ENCODE measurements at places on chromosomes 12 and 14.

DNA sequence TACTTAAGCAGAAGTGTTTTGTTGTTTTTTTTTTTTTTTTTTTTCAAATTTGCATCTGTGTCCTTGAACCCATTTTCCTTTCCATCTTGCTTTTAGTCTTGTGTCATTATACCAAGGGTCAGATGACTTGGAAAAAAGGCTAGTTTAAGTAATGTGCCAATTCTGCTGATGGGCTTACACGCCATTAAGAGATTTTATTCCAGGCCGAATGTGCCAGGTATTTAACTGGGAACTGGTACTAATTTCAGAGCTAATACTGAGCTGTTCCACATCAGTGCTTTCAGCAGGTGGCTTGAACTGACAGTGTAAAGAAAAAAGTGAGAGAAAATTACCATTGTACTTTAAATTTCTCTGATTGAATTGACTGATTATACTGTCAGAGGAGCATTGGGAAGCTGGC lies 224.9 kb downstream of the NPAS3 start:
- DNase-seq, result no peak

- no peak for DNase-seq
Measured at GRCh38 chr14:95338436-95338835, 18.7 kb upstream of the CLMN start.

DNA sequence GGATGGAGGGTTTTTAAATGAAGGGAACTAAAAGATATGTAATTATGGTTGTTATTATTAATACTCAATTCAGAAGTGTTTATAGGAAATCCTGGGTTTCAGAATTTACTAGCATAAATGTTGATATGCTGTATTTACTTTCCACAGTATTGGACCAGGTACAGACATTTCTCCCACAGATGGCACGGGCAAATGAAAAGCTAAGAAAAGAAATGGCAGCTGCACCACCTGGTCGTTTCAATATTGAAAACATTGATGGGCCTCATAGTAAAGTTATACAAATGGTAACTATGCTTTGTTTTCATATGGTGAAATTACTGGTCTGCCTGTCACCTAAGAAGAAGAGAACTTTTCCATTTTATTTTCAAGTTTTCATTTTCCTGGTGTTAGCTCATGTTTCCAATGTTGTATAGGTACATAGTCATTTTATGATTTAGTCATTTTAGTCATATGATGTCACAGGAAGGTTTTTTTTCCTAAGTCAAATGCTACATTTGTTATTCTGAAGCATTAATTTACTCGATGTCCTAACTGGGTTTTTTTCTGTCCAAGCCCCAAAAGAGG lies 5.5 kb downstream of the NOPCHAP1 start:
- DNase-seq, result no peak

DNA sequence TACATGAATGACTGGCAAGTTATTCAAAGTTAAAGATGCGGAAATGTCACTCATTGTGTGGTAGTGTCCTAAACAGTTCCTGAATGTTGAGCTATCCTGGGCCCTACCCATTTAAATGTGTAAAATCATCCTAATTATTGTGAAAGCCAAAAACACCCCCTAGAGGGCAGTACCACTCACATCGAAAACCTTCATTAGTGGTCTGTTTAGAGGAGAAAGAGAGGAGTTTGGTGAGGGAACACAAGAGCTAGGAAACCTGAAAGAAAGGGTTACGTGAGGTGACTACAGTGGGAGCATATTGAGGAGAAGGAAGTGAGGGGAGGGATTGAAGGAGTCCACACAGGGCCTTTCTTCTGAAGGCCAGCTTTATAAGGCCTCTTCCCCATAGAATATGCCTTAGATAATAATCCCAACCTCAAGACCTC lies 2.5 kb upstream of the TEP1 start:
- no peak for DNase-seq

GRCh38 chr12:102300824-102301461 lies 103.3 kb upstream of the PMCH start:
- DNase-seq, result no peak

- no peak for DNase-seq
Measured at GRCh38 chr12:123472438-123472849, 14.5 kb downstream of the SNRNP35 start.

DNA sequence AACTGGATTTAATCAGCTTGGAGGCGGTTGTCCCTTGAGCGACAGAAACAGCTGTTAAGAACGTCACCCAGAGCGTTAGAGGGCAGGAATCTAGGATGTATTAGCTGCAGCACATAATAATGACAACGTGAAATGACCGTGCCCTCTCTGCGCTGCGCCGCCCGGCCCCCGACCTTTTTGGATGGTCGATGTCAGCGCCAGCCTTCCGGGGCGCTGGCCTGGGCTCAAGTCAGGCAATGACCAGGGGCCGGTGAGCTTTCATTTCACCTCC lies 427 bp upstream of the TMEM120B start:
- peak; percentile 72 for DNase-seq

- no peak for DNase-seq
Measured at GRCh38 chr14:77917491-77918201, 117.7 kb downstream of the ADCK1 start.

DNA sequence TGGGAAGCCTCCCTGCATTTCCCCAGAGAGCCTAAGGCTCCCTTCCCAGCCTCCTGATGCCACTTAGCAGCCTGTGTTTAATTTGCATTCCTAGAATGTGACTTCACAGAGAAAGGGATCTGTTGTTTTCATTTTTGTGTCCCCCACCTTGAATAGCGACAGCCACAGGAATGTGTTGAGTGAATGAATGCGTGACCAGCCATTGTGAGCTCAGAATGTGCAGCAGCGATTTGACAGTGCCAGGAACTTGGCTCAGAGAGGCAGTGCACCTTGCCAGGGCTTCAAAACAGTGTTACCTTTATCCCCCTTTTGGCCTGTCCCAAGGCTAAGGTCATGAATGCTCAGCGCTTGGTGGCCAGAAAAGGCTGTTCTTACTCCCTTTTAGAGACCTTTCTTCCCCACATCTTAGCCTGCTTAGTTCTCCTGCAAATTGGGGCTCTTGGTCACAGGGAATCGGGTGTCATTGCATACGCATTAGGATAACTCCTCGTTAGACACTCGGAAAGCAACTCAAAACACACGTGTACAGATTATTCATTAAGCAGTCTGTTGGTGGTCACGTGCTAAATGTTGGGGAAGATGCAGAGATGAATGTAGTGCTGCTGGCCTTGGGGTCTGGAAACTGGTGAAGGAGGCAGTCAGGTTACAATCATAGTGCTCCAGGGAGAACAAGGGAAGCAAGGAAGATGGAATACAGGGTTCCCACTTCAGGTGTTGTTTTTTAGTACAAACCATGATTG lies 9.8 kb downstream of the NTF3 start:
- peak; percentile 76 for DNase-seq

- no peak for DNase-seq
Measured at GRCh38 chr14:65241125-65241752, 138.9 kb upstream of the MAX start.

DNA sequence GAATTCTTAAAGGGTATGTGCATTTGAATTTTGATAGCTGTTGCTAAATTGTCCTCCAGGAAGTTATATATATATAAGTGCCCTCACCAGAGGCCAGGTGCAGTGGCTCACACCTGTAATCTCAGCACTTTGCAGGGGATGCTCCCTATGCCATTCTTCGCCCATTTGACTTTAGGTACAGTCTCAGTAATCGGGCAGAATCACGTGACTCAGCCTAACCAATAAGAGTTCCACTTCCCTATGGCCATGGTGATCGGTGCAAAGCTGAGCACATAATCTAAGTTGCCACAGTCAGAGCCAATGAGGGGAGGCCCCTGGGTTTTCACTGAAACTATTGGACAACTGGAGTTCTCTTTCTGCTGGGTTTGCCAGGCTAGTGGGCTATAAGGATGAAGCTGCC lies 274.6 kb upstream of the TBX3 start:
- no peak for DNase-seq

DNA sequence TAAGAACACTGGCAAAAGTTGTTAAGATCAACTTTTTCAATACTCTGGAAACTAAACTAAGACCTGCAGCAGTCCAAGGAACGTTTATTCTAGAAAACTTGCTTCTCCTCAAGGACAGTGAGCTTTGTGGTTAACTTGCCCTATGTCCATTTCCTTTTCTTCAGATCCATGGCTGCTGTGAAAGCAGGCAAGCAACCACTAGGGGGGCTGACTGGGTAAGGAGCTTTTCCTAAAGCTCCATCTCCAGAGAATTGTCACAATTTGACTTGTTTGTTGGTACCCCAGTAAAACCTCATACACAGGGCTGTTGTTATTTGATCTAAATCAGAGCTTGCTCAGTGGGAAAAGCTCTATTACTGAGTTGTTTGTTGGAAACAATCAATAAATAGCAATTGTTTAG lies 10.1 kb upstream of the RPL10L start:
- DNase-seq, result no peak

DNA sequence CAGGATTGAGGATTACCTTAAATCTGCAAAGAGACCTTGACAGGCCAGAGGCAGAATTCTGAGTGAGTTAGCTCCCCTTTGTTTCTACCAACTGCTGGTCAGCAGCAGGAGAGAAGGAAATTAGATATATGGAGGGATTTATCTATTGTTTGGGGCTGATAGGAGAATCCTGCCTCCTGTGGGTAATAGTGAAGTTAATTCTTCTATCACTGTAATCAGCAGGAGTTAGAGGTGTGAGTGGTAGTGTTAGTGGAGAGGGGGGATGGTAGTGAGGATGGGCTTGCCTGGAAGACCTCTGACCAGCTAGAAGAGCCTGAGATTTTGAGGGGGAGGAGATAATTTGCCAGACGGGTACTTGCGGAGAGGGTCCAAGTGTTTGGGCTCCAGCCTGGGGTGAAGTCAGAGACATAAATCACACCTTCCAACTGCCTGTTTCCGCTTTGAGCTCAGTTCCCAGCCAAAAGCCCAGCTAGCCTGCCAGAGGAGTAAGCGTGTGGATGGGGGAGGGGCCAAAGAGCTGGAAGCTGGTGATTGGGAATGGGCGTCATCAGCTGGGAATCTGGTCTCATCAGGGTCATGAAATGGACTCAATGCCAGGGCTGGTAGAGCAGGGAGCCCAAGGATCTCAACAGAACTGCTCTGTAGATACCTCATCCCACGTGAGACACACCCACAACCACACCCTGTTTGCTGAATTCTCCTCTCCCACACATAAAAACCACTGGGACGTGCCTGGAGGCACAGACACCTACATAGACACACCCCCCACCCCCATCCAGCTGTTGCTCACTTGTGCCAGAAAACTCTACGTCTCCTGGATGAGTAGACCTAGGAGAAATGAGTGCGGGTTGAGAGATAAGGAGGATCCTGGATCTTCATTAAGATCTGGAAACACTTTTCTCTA lies 13.1 kb upstream of the ITGA5 start:
- DNase-seq, result peak; percentile 78

- DNase-seq, result no peak
Measured at GRCh38 chr12:107616941-107617340, 68.7 kb upstream of the PWP1 start.

GRCh38 chr14:92719421-92719820 lies 29.0 kb downstream of the LGMN start:
- no peak for DNase-seq

GRCh38 chr14:58171090-58171489 lies 19.1 kb upstream of the ARMH4 start:
- peak; percentile 48 for DNase-seq

DNA sequence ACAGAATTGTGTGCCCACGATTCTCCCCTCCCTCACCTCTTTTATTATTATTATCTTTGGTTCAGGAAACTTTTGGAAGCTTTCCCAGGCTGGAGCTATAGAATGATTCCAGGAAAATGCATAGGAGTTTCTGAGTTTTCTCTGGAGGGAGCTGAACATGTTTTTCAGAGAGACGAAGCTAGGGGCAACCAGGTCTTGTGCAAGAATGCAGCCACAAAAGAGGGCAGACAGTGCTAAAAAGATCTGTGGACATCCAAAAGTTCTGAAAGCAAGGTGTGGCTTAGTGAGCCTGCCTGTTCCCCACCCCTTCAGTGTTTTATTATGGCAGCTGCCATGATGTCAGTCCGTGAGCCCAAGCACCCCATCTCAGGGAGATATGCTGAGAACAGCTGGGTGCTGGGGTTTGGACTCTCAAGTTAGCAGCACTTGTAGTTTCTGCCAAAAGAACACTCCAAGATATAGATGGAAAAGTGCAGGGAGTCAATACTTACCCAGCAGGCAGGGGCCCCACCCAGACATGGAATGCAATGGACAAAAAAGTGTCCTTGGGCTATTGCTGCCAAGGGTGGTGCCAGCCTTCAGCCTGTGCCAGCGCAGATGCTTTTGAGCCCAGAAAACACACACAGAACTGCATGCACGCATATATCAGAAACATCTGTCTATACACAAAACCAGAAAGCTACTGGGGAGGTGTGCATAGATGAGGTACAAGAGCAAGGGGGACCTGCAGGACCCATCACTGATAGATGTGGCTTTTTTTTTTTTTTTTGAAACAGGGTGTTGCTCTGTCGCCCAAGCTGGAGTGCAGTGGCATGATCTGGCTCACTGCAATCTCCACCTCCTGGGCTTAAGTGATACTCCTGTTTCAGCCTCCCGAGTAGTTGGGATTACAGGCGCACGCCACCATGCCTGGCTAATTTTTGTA lies 17.0 kb upstream of the IRF2BPL start:
- peak; percentile 59 for DNase-seq

- DNase-seq, result no peak
Measured at GRCh38 chr12:47910486-47910885, 5.7 kb upstream of the VDR start.

- DNase-seq, result peak; percentile 50
Measured at GRCh38 chr14:61602733-61603077, 92.6 kb upstream of the HIF1A start.

- peak; percentile 43 for DNase-seq
Measured at GRCh38 chr12:109762071-109762672, 48.5 kb downstream of the FAM222A start.

DNA sequence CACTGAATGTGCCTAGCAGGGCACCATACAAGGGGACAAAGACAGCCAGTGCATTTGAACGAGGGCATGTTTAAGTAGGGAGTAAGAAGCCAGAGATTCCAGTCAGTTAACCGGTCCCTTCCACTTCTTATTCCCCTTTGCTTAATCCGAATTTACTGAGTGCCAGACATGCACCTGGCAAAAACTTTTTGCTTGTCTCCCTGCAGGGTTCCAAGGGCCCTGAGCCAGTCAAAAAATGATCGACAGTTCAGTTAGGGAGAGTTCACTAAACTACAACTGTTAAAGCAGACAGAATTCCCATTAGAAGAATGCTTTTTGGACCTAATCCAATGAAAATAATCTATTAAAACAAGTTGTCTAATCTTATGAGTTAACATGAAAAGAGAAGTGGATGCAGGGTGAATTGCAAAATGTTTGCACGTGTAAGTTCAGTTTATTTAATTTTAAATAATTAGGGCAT lies 193.8 kb downstream of the TMTC2 start:
- no peak for DNase-seq

GRCh38 chr14:100134586-100134985 lies 24.9 kb downstream of the DEGS2 start:
- DNase-seq, result no peak

GRCh38 chr14:73997108-73997943 lies 21.8 kb downstream of the ENTPD5 start:
- peak; percentile 63 for DNase-seq

GRCh38 chr14:67943947-67944346 lies 124.4 kb downstream of the RAD51B start:
- peak; percentile 68 for DNase-seq

GRCh38 chr14:38004610-38004879 lies 203.2 kb upstream of the SSTR1 start:
- no peak for DNase-seq
